Caco-2 (cell line): ENCODE measurements at places on chromosomes 1 and 21. TPM values are rescaled to one million over a fixed set of nuclear protein-coding genes. Genes with fewer than 3 reads are reported as not detected.
A peak's percentile ranks its signal among the peaks of the same experiment; 100 is the strongest.

DNA sequence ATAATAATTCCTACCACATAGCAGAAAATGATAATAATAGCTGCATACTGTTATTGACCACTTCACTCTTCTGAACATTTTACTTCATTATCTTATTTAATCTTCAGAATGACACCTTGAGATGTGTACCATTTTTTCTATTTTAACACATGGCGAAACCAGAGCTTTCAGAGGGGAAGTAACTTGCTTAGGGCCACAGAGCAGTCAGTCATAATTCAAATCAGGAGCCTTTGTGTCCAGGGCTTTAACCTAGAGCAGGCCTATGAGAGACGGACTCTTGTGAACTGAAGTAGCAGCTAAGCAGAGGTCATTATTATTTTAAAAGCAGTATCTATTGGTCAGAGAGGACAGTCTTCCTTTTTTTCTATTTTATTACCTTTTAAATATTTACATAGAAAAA is 114.0 kb downstream of the ROR1 start:
- H3K4me3 ChIP-seq = no peak overlapping the region
- no peaks in the 10 kb centered on the region for H3K27me3 ChIP-seq
- DNase-seq = no peak
- no peak overlapping the region for H3K27ac ChIP-seq

GRCh38 chr1:77623066-77623465 is 59.4 kb downstream of the ZZZ3 start:
- H3K4me3 ChIP-seq = no peak overlapping the region
- no peaks in the 10 kb centered on the region for H3K36me3 ChIP-seq
- H3K27ac ChIP-seq = no peak overlapping the region

- H3K36me3 ChIP-seq = no peaks in the 10 kb centered on the region
- peak overlapping the region; percentile 100 for H3K27ac ChIP-seq
- peaks cover 31% of the 10 kb centered on the region for H3K4me1 ChIP-seq
- DNase-seq = no peak
Measured at GRCh38 chr21:37367336-37367702, 746 bp downstream of the DYRK1A start.

DNA sequence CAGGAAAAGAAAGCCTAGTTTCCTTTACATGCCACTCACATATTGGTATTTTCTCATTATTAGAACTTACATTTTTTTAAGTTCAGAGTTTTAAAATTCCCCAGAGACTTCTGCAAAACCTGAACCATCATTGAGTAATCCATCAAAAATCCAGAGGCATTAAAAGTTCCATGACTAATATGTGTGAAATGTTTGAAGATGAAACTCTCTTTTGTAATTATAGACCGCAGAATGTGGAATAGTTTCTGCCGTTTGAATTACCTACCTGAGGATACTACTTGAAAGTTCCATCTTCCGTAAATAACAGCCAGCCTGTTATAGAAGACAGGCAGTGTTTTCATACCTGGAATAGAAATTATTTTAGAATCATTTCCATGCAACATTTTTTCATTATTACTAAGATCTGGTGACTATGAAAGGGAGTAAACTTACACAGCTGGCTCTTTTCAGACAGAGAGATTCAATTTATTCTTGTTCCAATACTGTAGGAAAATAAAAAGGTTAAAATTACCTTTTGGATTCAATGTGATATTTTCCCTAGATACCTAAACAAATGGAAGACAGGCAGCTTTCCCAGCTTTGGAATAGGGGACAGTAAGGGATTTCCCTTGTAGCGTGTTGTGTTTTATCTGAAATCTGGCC is 131.4 kb downstream of the ST6GALNAC5 start:
- no peak overlapping the region for H3K4me3 ChIP-seq
- DNase-seq = no peak
- no peak overlapping the region for H3K27ac ChIP-seq
- H3K36me3 ChIP-seq = no peaks in the 10 kb centered on the region

GRCh38 chr1:41416552-41417334 is 55.5 kb downstream of the FOXO6 start:
- no peak overlapping the region for H3K4me3 ChIP-seq
- no peak overlapping the region for H3K27ac ChIP-seq
- no peaks in the 10 kb centered on the region for H3K36me3 ChIP-seq
- peak; percentile 69 for DNase-seq
- H3K27me3 ChIP-seq = no peaks in the 10 kb centered on the region

DNA sequence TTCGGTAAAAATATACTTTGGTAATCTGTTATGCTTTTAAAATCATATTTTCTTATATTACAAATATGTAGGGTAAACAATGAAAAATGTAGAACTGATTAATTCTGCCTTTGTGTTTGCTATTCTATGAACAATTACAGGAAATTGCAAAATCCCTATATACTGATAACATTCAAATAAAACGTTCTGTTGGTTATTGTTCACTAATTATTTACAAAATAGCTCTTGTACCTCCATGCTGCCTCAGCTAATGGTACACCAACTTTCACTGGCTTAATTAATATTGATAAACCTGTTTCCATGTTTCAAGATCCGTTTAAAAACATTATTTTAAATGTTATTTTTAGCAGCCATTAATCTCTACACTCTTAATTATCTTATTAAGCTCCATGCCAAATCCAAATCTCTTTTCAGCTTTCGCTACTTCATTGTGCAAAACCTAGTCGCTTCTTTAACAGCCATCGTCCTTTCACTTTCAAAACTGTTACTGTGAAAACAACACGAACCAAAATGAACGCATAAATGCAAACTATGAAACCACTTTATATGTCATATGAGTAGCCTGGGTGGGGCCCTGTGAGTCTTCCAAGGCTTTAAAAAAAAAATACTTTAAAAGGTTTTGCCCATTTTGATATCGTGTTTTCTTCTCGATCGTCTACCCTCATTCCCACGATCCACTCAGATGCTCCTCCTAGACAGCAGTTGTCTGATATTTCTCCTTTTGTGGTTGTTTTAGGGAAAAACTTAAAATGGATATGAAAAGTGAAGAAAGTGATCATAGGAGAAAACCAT is 807.1 kb downstream of the USP25 start:
- H3K27ac ChIP-seq = no peak overlapping the region
- no peaks in the 10 kb centered on the region for H3K27me3 ChIP-seq
- H3K36me3 ChIP-seq = no peaks in the 10 kb centered on the region
- no peaks in the 10 kb centered on the region for H3K4me1 ChIP-seq
- H3K4me3 ChIP-seq = no peak overlapping the region

Gene TFF2
- 1.2 and 3.4 TPM in 2 replicates for total RNA-seq

DNA sequence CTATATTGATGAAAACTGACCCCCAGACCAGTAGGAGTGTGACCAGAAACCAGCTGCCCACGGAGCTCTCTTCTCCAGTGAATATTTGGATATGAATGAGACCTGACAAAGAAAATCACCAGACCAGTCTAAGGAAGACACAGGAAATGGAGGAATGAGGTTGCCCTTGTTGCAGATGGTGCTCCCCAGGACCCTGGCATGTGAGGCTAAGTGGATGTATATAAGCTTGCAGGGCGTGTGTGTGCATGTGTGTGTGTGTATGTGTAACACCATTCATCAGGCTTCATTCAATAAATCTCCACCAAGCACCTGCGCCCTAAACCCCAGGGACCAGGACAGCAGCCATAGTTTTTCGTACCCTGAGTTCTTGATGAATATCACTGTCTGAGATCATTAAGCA is 14.4 kb downstream of the PHLDA3 start:
- no peaks in the 10 kb centered on the region for H3K27me3 ChIP-seq
- no peaks in the 10 kb centered on the region for H3K36me3 ChIP-seq
- H3K27ac ChIP-seq = no peak overlapping the region

DNA sequence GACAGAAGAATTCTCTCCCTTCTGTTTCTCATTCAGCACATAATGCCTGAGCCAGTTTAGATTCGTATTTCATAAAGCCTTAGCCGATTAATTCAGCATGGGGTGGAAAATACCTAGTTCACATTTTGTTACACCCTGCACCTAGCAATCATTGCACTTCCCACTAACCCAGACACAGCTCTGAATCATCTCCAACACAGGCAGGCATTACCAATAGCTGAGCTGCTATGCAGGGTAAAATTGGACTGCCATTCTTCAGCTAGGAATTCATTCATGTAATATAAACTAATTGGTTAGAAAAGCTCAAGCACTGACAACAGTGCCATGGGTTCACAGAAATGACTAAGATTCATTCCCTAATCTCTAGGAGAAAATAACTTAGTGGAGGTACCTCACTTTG is 26.9 kb upstream of the NKAIN1 start:
- no peak for DNase-seq
- no peak overlapping the region for H3K27ac ChIP-seq
- no peaks in the 10 kb centered on the region for H3K27me3 ChIP-seq
- H3K36me3 ChIP-seq = no peaks in the 10 kb centered on the region
- H3K4me3 ChIP-seq = no peak overlapping the region

DNA sequence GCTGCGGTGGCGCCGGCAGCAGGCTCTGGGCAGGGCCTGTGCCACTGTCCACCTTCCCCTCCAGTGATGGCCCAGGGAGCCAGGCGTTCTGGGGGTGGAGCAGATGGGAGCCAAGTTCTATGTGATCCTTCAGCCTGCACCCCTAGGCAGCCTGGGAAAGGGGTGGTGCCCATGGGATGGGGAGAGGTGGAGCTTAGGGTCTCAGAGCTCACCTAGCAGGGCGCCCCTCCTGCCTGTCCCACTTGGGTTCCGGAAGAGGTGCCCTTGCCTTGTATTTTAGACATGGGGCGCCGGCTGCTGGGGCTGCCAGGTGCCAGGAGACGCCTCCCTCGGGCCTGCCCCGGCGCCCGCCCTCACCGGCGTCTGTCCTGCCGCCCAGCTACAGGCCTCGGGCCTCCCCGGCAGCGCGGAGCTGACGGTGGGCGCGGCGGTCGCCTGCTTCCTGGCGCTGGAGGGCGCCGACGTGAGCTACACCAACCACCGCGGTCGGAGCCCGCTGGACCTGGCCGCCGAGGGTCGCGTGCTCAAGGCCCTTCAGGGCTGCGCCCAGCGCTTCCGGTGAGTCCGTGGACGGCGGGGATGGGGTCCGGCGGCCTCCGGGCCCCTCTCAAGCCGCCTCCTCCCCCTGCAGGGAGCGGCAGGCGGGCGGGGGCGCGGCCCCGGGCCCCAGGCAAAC is 3.1 kb upstream of the MMP23B start:
- no peak for DNase-seq
- H3K36me3 ChIP-seq = no peaks in the 10 kb centered on the region
- H3K4me3 ChIP-seq = no peak overlapping the region
- H3K27ac ChIP-seq = no peak overlapping the region

DNA sequence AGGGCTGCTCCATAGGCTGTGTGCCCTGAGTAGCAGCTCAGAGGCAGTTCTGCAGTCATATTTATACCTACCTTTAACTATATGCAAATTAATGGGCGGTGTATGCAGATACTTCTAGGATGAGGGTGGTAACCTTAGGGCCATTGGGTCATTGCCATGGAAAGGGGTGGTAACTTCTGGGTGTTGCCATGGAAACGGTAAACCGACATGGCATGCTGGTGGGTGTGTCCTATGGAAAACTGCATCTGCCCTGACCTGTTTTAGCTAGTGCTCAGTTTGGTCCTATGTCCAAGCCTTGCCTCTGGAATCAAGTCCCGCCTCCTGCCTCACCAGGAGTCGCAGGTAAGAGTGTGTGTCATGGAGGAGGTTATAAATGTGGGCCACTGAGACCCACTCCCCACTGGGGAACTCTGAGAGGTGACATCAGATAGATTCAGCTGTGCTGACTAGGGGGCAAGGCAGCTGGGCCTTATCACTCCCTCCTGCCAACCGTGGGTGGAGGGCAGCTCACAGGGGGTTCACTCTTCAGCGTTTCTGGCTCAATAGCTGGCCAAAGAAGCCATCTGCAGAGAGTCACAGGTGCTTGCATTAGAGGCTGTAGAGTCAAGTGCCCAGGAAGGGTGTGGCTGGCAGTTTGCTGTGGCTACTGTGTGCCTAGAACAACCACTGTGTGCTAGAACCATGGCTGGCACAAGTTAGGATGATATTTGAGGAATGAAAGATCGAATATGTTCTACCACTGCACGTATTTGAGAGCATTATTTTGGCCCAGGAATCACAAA is 19.0 kb downstream of the BACE2 start:
- no peaks in the 10 kb centered on the region for H3K27me3 ChIP-seq
- H3K36me3 ChIP-seq = no peaks in the 10 kb centered on the region

DNA sequence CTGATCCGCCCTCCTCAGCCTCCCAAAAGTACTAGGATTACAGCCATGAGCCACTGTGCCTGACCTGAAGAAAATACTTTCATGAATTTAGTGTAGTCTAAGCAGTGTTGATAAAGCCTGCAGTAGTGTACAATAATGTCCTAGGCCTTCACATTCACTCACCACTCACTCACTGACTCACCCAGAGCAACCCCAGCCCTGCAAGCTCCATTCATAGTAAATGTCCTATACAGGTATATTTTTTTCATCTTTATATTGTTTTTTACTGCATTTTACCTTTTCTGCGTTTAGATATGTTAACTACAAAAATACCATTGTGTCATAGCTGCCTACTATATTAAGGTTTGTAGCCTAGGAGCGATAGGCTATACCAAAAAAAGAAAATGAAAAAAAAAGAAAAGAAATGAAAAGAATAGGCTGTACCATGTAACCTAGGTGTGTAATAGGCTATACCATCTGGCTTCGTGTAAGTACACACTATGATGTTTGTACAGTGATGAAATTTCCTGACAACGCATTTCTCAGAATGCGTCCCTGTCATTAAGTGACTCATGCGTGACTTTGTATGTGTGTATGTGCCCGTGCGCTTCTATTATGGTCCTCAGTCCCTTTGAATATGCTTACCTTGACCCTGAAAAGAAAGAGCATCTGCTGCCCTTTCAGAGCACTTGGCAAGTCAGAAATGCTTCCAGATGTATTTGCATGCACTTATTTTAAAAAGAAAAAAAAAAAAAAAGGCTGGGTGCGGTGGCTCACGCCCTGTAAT is 9.2 kb upstream of the SLAMF8 start:
- DNase-seq = peak; percentile 14
- no peaks in the 10 kb centered on the region for H3K36me3 ChIP-seq
- no peak overlapping the region for H3K27ac ChIP-seq
- no peaks in the 10 kb centered on the region for H3K4me1 ChIP-seq
- no peak overlapping the region for H3K4me3 ChIP-seq

Gene CELA3A
- not detected in 2 replicates for total RNA-seq

Gene LHX8
- total RNA-seq = not detected in 2 replicates

Gene BMP8B
- total RNA-seq = 5.8 and 5.9 TPM in 2 replicates

- no peaks in the 10 kb centered on the region for H3K36me3 ChIP-seq
- no peak overlapping the region for H3K27ac ChIP-seq
- H3K27me3 ChIP-seq = no peaks in the 10 kb centered on the region
- H3K4me3 ChIP-seq = no peak overlapping the region
Measured at GRCh38 chr1:9371391-9371935, 78.8 kb downstream of the SPSB1 start.

Gene CHIT1
- total RNA-seq = not detected in 2 replicates

DNA sequence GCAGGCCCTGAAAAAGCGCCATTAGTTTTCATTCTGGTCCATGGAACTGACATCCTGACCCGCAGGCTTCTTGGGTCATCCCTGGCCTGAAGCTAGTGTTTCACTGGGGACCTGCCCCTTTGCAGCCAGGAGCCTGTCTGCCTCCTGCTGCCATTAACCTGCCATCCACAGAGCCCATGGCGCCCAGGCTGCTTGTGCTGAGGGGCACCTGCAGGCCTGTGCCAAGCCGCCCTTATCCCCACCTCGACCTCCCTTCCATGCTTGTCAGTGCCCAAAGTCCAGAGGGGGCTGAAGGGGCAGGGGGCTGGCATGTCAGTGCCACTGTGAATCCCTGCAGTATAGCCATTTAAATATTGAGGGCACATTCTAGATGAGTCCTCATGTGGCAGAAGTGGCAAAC is 207.6 kb upstream of the USP25 start:
- no peak overlapping the region for H3K4me3 ChIP-seq
- H3K36me3 ChIP-seq = no peaks in the 10 kb centered on the region
- no peaks in the 10 kb centered on the region for H3K27me3 ChIP-seq
- DNase-seq = no peak
- no peaks in the 10 kb centered on the region for H3K4me1 ChIP-seq

Gene HCN3
- 8.0 and 8.8 TPM in 2 replicates for total RNA-seq
